CD4-positive, alpha-beta T cell treated with Interleukin-15 for 1 hour (primary cell): ENCODE measurements at places on chromosomes 12 and 14.

- no peak for DNase-seq
Measured at GRCh38 chr12:85057370-85057963, 21.3 kb downstream of the LRRIQ1 start.

- DNase-seq = no peak
Measured at GRCh38 chr14:33629792-33630191, 321.1 kb downstream of the EGLN3 start.

GRCh38 chr12:60752589-60752988 lies 1156.8 kb downstream of the SLC16A7 start:
- DNase-seq = no peak

GRCh38 chr14:77986773-77987172 lies 183.4 kb upstream of the NRXN3 start:
- DNase-seq = no peak

DNA sequence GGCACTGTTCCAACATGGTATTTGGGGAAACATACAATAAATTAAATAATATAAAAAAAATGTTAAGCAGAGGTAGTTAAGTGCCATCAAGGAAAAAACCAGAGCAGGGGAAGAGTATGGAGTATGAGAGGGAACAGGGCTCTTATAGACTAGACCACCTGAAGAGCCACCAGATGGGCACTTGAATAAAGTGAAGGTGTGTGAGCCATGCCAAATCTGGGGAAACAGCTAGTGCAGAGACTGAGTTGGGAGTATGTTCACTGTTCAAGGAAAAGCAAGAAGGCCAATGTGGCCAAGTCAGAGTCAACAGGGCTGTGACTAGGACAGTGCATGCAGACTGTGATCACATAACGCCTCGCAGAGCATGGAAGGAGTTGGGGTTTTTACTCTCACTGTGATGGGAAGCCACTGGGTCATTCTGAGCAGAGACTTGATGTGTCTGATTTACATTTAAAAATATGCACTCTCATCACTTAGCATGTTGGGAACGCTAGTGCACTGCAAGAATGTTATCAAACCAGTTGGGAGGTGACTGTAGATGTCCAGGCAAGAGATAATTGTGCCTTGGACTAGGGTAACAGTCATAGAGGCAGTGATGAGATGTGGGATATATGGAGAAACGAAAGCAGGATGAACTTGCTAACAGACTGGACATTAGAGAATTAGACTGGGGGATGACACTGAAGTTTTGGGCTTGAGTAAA lies 25.6 kb downstream of the NDUFA12 start:
- DNase-seq = no peak

DNA sequence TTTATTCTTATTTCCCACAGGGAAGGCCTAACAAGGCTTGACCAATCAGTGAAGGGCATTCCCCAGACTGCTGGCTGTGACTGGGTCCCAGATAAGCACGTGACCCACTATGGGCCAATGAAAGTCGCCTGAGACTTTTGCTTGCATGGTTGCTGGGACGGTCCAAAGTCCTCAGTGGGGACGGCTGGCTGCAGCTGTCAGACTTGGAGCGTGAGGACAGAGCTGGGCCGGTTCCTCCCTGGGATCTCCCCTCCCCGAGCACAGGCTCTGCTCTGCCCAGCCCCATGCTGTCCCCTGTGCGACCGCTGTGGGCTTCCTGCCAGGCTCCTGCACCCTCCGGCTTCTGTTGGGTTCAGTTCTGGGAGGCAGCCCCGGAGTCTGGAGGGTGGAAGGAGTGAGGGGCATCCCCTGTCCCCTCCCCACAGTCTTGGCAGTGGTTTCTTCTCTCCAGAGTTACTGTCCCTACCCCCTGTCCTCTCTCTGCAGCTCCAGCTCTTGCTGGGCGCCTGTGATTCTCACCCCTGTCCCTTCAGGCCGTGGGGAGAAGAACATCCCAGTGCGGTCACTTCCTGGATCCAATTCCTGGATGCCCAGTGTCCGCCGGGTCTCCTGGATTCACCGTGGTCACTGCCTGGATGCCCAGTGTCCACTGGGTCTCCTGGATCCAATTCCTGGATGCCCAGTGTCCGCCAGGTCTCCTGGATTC lies 50.1 kb downstream of the GALNT9 start:
- no peak for DNase-seq

- DNase-seq = no peak
Measured at GRCh38 chr14:95222870-95223398, 65.6 kb upstream of the DICER1 start.

- DNase-seq = no peak
Measured at GRCh38 chr12:88644946-88645702, 64.9 kb upstream of the KITLG start.

GRCh38 chr14:95421741-95422140 lies 94.7 kb downstream of the SYNE3 start:
- no peak for DNase-seq

DNA sequence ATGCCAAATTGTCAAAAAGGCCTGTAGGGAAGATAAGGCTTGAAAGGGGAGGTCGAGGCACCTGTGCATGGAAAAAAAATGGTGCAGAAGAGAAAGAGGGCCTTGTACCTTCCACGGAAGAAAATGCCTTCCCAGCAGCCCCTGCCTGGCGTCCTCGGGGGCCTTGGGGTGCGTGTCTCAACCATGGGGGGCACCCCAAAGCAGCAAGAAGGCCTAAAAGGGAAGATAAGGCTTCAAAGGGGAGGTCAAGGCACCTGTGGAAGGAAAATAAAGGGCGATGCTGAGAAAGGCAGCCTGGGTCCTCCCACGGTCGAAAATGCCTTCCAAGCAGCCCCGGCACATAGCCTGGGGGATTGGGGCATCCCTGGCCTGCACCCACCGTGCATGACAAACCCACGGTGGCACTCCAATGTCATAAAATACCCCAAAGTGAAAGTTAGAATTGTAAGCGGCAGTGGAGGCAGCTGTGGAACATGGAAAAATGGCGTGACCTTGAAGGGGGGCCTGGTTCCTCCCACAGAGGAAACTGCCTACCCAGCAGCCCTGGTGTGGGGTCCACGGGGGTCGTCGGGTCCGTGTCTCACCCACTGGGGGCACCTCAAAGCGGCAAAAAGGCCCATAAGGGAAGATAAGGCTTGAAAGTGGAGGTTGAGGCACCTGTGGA lies 275.0 kb downstream of the ALG10 start:
- peak; percentile 13 for DNase-seq

DNA sequence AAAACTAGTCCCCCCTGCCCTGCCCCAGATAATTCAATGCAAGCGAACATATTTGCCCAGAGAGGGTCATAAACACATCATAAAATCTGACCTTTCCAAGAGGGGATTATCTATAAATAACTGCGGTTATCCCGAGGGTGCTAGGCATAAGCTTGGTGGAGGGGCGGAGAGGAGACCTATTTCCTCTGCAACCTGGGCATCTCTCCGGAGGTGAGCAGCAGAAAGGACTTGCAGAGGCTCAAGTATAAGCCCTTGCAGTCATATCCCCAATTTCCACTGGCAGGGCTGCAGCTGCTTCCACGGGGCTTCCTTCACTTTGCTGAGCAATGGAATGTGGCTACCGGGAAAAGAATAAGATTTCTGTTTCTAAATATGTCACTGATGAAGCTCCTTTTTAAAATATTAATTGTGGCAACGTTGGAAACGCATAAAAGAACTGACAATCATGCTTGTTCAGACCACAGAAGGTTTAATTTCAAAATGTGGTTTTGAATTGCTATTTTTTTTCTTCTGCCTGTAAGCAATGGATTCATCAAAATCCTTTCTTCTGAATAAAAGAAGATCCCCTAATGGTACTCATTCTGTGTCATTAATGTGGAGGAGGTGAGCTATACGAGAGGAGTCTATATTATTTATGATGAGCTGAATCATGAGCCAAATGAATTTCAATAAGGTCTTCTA lies 268.9 kb upstream of the ATP2B1 start:
- no peak for DNase-seq

- peak; percentile 9 for DNase-seq
Measured at GRCh38 chr12:131640525-131640924, 70.4 kb upstream of the SFSWAP start.

DNA sequence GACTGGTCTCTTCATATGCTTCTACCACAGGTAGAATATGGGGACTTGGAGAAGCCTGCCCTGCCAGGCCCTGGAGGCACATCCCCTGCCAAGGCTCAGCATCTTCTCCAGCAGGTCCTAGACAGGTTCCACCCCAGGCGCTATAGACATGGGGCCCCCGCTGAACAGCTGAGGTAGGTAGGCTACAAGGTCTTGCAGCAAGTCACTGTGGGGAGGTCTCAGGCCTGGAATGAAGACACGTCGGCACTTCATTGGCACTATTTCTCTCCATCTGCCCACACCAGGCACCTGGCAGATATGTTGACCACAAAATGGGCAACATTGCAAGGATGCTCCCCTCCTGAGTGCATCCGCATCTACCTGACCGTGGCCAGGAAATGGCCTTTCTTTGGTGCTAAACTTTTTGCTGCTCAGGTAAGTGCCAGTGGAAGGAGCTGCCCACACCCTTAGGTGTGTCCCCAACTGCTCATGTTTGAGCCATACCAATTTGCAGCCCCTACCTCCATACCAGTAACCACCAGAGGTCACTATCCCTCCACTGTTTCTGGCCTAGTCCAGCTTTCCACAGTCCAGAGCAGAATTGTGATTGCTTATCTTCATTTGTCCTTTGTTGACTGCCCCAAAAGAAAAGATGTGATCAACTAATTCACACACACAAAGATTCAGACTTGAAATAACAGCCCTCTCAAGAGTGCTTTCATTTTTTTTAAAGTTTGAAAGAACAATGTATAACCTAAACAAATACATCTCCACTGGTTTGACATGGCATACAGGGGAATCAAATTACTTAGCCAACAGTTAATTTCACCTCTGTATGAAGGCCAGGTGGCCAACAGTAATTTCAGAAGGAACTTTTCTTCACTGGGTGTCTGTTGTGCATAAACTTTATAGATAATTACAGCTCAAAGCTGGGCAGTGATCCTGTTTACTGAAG lies 16.1 kb downstream of the PIGH start:
- DNase-seq = peak; percentile 36

DNA sequence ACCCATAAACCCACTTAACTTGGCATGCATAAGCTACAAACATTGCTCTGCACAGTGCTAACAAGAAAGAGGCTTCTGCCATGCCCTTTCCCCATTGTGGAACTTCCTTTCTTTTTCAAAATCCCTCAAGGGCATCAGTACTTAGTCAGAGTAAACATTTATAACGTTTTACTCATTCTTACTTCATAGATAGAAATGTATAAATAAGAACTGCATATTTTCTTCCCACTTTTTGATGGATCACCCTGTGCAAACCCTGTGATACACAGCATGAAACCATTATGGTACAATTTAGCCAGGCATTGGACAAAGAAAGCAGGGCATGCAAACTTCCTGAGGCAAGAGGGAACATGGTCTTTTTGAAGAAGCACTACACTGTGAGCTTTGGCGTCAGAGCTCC lies 113.8 kb upstream of the FOXG1 start:
- no peak for DNase-seq

DNA sequence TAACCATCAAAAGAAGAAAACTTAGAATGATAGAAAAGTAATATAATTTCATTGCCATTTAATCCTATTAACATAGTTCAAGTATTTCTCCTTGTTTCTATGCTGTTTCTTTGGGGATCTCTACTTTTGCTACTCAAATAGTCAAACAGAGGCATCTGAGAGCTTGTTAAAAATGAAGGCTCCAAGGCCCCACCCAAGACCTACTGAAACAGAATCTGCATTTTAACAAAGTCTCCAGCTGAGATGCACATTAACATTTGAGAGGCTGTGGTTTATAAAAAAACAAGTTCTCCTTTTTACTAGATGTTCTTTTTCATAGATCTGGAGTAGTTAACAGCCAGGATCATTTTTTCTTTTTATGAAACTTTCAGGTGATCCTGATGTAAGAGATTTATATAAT lies 31.8 kb downstream of the PPFIA2 start:
- no peak for DNase-seq
